Effector CD4-positive, alpha-beta T cell (primary cell): ENCODE measurements at places on chromosomes 16 and 17.

GRCh38 chr16:20763461-20764232 lies at the start of gene ACSM3:
TSS of gene ACSM3 (plus strand) at chr16:20764014. CDS start at chr16:20770035, 6,021 bp downstream.
- DNase-seq, result peak; percentile 58

DNA sequence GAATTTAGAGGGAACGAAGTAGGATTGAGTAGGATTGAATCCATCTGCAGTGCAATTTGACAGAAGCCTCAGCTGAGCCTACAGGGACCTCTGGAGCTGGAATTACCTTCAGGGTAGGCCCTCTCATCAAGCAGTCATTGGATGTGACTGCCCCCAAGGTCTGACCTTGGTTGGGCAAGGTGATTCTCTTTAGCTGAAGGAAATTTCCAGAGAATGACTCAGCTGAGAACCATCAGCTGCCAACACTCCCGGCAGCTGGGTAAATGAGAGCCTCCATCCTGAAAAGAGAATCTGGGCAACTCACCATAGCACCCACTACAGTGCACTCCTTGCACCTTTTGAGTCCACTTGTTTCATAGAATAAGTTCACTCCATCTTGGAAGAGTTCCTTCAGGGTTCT lies 113.5 kb upstream of the MED13 start:
- DNase-seq, result no peak

DNA sequence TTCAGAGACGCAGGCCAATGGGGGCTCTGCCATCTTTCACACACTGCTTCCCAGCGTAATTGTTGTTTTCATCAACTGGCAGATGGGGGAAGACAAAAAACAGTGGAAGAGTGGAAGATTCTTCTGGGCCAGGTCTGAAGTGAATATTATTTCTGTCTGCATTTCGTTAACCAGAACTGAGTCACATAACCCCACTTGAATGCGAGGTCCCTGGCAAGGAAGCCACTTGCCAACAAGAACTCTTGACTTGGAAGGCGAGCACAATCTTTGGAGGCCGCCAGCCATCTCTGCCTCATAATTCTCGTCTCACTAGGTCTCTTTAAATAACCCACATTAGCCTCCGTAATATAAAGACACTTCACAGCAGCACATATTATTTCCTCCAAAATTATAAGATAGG lies 75.4 kb downstream of the CYB561 start:
- no peak for DNase-seq

- DNase-seq, result no peak
Measured at GRCh38 chr16:86379505-86379846, 130.9 kb upstream of the FOXF1 start.

DNA sequence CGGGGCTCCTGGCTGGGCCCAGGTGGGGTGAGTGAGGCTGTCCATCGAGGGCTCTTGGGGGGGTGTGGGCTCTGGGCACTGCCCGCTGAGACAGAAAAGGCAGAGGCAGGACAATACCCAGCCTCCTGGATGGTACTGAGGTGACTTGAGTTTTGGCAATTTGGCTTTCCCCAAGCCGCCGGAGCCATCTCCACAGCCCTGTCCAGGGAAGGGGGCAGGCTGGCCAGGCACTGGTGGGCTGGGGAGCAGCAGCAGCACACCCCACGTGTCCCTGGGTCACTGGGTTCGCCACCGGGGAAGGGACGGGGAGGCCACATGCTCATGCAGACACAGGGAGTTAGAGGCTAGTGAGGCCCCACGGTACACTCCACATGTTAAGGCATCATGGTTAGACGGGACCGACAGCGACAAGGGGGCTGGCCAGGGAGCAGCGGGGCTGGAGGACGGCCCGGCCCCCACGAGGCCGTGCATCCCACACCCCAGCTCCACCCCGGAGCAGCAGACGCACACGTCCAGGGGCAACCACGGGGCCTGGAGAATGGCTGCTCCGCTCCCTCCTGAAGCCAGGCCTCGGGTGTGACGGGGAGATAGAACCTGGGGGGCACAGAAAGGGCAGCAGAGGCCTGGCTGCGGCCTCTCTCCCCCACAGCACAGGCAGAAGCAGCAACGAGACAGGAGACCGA lies 3.0 kb downstream of the ARHGDIA start:
- DNase-seq, result no peak

- no peak for DNase-seq
Measured at GRCh38 chr16:21959050-21959449, 5.9 kb downstream of the UQCRC2 start.

DNA sequence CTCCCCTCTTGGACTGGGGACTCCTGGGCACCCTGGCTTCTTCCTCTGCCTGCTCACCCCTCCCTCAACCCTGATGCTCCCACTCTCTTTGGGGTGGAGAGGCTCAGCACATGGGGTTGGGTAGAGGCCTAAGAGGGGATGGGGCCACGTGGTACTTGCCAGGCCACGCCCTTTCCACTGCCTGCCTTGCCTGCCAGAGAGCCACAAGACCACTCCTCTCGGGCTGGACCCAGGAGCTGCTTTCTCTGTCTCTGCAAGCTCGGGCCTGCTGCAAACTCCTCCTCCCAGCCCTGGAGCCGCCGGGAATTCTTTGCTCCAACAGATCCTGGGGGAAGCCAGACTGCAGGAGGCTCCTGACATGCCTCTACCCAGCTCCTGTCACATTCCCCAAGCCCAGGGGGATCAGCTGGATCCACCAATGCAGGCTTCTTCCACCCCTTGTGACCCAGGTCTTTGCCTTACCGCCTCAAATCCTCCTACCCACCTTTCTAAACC lies 11.8 kb downstream of the DLX4 start:
- DNase-seq, result no peak

DNA sequence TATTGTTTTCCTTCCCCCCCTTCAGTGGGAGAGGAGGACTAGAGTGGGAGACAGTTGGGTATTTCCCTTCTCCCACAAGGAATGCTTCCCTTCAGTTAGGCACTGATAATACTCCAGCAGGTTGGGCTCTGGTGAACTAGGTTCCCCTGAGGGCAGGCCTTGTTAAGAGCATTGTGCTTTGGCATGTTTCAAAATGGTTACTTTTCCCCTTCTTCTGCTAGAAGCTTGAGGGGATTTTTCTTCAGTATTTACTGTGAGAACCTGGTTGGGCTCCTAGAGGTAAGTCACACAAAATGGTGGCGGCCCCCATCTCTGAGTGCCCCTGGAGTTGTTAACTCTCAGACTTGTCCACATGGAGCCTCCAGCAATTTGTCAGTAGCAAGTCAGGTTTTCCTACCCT lies 156.2 kb downstream of the CYB561 start:
- DNase-seq, result no peak

GRCh38 chr16:49623501-49624266 lies 232.2 kb downstream of the ZNF423 start:
- no peak for DNase-seq

- DNase-seq, result no peak
Measured at GRCh38 chr16:23257682-23258081, 44.4 kb upstream of the SCNN1B start.

- no peak for DNase-seq
Measured at GRCh38 chr17:74687886-74688285, 24.8 kb downstream of the CD300LF start.

DNA sequence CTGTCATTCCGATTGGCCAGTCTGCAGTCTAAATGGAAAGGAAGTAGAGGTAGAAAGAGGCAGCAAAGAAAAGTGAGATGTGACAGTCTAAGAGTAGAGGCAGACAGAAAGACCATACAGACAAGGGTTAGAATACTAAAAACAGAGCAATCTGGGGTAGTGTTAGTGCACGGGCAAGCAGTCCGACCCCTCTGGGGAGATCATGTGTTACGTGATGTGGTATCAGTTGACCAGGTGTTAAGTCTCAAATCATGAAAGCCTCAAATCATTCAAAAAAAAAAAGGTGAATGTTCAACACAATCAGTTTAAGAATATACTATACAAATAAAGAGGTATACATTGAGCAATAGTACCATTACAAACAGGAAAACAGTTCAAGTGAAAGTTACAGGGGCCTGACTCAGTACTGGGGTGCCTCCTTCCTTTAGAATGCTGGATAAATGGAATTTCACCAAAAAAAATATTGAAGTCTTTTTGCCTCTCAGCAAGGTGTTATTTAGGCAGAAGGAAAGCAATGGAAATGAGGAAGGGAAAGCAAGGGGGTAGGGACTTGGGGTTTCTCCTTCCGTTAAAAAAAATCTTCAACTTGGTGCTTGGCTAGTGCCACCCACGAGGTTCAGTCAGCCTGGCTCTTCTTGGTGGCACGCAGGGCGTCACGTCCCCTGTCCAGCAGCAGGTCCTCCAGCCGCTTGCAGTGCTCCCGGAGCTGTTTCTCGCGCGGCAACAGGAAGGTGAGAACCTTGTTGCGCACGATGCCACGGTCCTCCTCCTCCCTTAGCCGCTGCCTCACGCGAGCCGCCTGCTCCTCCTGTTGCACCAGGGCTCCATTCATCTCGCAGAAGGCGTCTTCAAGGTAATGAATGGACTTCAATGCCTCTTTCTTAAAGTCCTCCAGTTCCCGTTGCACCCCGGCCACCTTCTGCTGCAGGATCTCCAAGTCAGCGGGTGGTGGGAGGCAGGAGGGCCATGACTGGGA lies 616 bp downstream of the CCDC182 start:
- no peak for DNase-seq

DNA sequence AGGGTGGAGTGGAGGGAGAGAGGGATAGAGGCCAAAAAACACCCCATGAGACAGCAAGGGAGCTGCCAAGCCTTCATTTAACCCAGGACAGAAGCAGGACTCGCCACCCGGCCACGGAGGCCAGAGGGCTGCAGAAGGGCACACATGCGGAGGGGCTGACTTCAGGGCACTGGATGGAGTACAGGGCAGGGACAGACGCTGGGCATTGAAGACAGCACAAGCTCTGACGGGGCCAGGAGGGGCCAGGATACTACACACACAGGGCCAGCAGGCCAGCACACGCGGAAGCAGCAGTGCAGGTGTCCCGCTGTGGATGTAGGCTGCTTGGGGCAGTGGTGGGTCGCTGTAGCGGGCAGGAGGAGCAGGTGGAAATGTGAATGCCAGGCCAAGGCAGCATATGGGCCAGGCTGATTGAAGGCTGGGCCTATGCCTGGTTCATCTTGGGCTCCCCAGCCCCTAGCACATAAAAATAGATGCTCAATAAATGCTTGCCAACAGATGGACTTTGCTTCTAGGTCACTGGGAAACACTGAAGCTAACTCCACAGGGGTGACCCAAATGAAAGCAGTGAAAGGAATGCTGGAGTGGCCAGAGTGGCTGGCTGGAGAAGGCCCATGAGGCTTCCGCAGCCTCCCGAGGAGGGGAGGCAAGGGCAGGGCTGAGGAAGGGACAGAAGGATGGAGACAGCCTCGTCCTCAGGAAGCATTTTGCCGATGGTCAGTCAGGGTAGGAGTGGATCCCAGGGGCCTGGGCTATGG lies 61.6 kb downstream of the GNA13 start:
- DNase-seq, result no peak

GRCh38 chr17:33779234-33779591 lies 475.9 kb upstream of the CCL2 start:
- no peak for DNase-seq

GRCh38 chr17:199806-200545 lies 18.5 kb upstream of the DOC2B start:
- no peak for DNase-seq

- no peak for DNase-seq
Measured at GRCh38 chr16:86306011-86306644, 204.2 kb upstream of the FOXF1 start.

- DNase-seq, result no peak
Measured at GRCh38 chr17:48892940-48893645, 506 bp downstream of the ATP5MC1 start.

DNA sequence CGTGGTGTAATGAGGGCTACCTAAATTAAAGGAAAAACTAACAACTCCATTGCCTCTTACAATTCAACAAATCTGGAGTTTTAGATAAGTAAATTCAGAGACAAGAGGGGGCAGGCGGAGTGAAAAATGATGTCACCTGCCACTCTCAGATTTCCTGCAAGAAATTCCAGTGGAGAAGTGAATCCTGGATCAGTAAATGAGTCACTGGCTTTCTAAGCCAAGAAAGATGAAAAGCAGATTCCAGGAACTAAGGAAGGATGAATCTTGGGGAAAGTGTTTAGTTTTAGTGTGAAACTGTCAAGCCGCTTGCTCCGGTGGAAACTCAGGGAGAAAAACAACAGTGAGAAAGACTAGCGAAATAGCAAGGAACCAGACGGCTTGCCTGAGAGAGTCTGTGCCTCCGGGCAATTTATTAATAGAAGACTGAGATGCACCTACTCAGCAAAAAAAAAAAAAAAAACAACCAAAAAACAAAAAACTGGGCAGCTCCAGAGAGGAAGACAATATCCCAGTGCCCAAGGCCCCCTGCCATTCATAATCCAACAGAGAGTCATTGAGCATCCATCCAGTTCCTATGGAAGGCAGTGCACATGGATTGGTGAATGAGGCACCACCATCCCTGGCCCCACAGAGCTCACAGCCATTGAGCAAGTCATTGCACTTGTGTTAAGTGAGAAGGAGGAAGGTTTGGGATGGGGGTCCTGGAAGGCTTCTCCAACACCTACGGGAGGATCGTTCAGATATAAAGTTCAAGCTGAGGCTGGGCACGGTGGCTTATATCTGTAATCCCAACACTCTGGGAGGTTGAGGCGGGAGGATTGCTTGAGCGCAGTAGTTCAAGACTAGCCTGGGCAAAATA lies 12.1 kb upstream of the RIPOR1 start:
- no peak for DNase-seq

GRCh38 chr17:51188271-51188833 lies 22.1 kb downstream of the NME2 start:
- no peak for DNase-seq

GRCh38 chr17:45220079-45220478 lies 1.6 kb upstream of the FMNL1 start:
- no peak for DNase-seq

DNA sequence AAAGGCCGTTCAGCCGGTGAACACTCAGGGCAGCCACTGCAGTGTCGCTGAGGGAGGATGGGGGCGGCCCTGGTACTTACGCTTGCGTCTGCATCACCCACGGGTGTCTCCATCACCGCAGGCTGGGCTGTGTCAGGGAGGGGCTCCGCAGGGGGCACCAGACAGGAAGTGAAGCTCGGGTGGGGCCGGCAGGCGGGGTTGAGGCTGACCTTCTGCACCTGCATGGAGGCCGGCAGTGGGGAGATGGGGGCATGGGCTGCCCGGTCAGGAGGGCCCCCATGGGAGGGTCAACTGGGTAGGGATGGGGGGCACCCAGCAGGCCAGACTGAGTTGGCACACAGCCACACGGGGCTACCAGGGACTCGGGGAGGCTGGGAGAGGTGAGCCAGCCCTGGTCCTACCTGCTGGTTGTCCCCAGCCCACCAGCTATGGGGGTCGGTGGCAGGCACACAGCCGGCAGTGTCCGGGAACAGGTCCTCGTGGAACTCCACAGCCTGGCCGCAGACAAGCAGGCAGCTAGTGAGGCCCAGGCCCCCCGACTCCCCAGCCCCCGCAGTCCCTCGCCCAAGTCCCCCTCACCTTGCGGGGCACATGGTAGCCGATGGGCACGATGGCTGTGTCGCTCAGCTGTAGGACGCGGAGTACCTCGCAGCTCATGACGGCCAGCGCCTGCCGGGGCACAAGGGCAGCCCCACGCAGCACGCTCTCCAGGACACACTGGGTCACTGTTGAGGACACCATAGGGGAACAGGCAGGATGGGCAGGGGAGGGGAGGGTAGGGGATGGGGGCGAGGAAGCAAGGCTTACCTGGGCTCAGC lies 7.2 kb upstream of the VASN start:
- DNase-seq, result no peak
